ENCODE measurements at places on chromosomes 4 and X.

DNA sequence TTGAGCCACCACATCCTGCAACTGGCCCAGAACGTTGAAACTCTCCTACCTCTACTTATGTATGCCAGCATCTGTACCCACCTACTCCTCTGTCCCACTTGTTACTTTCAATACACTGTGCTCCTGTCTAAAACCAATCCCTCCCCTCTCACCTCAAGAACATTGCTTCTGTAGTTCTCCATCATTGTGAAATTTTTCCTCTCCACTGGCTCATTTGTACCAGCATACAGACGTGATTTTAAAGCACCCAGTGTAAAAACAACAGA, 25.5 kb upstream of the USO1 start:
- no peak for DNase-seq

DNA sequence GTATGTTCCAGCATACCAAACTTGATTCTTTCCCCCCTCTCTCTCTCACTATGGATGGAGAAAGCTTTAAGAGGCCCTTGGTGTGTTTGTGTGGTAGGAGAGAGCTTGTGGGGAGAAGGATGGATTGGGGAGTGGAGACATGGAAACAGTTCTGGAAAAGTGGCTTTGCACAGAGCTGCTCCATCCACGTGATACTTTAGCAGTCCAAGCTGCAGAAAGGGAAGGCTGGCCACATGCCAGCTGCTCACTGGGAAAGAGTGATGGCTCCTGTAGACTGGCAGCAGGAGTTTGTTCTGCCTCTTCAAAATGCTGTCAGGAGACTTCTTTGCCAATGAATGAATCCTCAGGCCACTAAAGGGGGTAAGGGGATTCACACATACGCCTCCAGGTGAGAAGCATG, 21.7 kb upstream of the SEC24B start:
- DNase-seq: no peak

DNA sequence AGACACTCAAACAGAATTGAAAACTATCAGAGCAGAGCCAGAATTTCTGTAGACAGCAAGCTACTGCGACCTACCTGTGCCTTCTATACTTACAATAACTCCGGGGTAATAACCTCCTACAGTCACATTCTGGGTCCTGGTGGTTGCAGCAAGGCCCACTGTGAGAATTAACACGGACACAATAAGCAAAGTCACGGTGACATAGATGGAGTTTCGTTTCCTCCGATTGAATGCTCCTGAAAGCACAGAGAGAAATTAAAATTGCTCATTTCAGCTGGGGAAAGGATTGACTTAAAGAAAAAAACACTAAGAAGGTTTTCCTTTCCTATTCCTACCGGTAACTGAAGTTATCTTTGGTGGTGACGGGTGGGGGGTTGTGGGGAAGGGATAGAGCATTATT, 7.0 kb downstream of the TMEM255A start:
- no peak for DNase-seq

DNA sequence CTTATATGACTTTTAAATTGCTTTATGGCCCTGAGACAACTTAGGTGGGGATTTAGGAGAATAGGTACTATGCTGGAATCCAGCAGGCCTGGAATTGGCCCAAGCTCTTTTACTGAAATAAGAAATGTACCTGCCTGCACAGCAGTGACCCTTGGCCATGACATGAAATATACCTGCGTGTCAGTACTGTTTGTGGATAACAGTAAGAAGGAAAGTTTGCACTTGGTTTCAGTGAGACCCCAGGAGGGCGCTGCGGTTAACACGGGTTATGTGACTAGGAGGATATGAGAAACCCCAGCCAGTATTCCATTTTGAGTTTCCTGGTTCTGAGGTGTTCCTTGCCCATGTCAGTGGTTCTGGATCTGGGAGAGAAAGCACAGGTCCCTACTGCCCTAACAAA, 5.3 kb downstream of the MTM1 start:
- DNase-seq: no peak

- DNase-seq: no peak
Measured at GRCh38 chr4:48565362-48566033, 75.4 kb downstream of the ZAR1 start.
